ENCODE measurements at places on chromosomes 16 and 17.

GRCh38 chr16:79600638-79601091, at the start of gene MAF:
Gene MAF (minus strand): TSS chr16:79600737. CDS start chr16:79599902, 835 bp downstream.
- peak; percentile 92 for DNase-seq

- DNase-seq, result no peak
Observed at GRCh38 chr17:28282596-28282995, 36.4 kb upstream of the TMEM97 start.

- no peak for DNase-seq
Observed at GRCh38 chr16:68187505-68187904, 48.4 kb downstream of the ESRP2 start.

DNA sequence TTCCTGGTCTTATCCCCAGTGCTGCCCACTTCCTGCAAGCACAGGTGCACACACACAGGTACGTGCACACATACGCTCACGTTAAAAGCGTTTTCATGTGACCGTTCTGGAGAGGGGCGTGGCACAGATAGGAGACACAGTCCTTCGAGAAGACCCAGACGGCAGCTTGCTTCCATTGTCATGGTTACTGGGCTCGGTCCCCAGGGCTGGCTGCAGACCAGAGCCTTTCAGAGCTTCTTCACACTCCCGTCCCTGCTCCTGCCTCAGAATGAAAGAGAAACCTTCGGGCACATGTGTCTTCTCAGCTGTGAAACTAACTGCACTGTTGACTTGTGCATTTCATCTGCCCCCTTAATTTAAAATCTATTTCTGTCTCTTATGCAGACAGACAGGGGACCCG, 154.2 kb downstream of the PITPNC1 start:
- no peak for DNase-seq

GRCh38 chr16:77823067-77823466, 34.7 kb downstream of the VAT1L start:
- DNase-seq, result no peak

- DNase-seq, result no peak
Observed at GRCh38 chr17:69912805-69913204, 162.2 kb upstream of the KCNJ16 start.

GRCh38 chr16:1615761-1616160, 3.6 kb downstream of the CRAMP1 start:
- DNase-seq, result no peak

DNA sequence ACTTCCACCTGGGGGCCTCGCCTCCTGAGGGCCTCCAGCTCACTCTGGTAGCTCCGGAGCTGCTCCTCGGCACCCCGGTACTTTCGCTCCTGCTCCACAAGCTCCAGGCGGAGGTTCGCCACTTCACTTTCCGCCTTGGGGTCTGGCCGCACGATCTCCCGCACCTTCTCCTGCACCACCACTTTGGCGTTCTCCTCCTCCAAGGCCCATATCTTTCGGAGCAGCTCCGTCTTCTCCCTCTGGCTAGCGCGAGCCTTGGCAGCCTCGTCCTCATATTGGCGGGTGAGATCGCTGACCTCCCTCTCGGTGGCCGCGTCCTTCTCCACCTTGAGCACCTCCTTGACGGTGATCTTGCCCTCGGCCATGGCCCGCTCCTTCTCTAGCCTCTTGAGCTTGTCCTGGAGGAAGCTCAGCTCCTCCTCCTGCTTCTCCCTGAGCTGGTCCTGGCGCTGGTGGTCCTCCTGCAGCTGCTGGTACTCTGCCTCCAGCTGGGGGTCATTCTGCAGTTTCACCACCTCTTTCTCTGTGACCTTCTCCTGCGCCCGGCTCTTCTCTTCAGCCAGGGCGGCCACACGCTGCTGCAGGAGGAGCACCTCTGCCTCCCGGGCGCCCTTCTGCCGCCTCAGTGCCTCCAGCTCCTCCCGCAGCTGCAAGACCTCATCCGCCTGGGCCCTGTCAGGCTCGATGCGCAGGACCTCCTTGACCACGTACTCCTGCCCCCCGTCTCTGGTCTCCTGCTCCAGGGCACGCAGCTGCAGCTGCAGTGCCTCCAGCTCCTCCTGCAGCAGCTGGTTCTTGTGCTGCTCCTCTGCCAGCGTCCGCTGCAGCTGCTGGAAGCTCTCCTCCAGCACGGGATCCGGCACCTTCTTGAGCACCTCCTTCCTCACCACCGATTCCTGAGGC, 37.9 kb downstream of the UBN1 start:
- no peak for DNase-seq

DNA sequence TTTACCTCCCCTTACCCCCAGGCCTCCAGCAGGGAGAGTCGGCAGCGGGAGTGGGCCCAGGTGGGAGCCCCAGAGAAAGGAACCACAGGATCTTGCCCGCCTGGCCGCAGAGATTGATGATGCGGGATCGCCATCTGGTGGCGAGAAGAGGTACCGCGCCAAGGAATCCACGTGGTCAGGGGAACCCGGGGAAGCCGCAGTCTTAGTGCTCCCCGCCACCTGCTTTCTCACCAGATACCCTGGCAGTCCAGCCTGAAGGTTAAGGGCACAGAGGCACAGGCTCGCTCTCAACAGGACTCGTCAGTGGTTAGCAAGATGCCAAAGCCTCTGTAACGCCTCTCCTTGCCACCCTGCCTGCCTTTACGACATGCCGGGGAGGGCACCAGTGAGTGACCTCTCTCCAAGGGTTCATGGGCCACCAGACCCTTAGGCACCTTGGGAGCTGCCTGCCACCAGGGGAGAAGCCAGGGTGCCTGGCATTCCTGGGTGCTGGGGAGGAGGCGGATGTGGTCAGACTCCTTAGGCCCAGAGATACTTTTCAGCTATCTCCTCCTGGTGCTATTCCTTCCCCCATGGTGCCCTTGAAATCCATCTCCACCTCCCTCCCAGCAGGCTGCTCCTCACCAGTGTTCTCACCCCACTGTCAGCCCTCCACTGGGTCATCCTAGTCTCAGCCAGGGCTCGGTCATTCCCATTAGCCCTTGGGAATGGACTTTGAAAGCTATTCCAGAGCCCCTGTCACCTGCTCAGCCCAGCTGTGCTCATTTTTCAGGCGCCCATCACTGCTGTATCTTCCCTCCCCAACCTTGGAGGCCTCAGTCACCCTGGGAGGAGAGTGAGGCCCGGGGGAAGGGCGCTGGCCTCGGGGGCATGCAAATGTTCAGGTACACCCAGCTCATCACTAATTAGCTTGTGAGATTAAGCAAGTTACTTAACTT, 5.5 kb upstream of the RHBDF2 start:
- peak; percentile 90 for DNase-seq

DNA sequence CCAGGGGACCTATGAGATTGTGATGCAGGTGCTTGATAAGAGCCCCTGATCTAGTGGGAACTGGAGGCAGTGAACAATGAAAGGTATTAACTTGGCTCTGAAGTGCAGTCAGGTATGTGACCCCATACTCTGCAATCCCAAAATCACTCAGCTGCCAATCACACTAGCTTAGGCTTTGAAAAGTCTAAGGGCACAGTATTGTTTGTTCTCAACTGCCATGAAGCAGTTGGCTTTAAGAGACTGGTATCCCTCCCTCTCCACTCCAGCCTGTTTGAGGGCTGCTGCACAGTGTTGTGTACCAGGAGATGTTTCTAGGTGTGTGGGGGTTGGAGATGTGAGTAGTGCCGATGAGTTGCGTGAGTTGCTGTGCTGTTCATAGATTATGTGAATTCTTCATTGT, 2.4 kb downstream of the YPEL2 start:
- no peak for DNase-seq

DNA sequence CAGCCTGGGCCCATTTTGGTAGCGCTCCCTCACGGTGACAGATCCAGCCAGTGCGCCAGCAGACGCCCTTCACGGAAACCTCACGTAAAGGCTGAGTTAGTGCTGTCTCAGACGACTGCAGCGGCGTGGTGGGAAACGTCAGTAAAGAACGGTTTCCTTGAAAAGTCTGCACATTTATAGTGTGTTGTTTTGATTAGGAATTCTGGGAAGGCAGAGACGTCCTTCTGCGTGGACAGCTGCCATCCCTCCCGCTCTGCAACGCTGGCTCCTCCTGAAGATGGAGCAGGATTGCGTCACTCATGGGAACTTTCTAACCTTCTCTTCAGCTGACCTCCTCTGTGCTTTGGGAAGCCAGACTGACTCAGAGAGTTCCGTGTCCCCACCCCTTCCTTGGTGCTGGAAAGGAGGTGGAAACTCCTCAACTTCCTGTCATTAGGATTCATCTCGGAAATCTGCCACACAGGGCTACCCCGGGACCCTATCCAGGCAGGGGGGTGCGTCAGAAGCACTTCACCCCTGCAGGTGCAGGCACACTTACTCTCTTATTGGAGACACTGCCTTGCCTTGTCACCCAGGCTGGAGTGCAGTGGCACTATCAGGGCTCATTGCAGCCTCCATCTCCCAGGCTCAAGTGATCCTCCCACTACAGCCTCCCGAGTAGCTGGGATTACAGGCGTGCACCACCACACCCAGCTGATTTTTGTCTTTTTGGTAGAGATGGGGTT, 24.3 kb upstream of the CRISPLD2 start:
- DNase-seq, result no peak

DNA sequence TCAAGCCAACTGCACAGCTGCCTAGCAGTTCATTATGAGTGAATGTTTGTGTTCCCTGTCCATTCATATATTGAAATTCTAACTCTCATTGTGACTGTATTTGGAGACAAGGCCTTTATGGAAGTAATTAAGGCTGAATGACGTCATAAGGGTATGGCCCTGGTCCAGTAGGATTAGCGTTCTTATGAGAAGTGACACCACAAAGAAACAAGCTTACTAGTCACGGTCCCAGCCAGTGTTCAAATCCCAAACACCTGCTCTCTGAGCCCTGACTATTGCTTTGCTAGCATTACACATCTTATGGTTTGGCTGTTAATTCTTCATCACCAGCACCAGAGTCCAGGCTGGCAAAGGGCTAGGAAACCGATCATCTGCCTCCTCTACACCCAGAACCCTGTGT, 2.2 kb downstream of the ZNF668 start:
- no peak for DNase-seq

- no peak for DNase-seq
Observed at GRCh38 chr16:76906552-76906951, 284.4 kb upstream of the MON1B start.

DNA sequence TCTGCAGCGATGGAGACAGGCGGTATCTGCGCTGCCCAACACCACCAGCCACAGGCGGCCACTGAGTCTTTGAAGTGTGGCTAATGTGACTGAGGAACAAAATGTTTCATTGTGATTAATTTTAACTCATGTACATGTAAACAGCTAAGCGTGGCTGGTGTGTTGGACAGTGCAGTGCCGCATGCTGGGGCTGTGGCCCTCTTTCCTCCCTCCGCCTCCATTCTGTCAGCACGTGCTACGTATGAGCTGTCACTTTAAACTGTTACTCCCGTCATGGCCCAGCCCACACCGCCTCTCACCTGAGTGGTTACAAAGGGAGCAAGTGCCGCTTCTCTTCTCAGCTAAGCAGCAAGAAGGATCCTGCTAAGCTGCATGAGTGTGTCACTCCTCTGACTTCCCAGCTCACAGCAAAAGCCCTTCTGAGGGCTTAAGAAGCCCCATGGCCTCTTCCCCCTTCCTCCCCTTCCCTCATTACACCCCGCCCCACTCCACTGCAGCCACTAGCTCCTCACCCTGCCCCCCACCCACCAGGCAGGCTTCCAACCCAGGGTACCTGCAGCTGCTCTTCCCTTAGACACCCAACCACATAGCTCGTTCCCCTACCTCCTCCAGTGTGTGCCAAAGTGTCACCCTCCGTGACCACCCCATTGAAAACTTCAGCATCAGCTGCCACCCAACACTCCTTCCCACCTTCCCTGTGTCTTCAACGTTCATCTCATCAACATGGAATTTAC, 15.0 kb downstream of the HASPIN start:
- DNase-seq, result peak; percentile 60

DNA sequence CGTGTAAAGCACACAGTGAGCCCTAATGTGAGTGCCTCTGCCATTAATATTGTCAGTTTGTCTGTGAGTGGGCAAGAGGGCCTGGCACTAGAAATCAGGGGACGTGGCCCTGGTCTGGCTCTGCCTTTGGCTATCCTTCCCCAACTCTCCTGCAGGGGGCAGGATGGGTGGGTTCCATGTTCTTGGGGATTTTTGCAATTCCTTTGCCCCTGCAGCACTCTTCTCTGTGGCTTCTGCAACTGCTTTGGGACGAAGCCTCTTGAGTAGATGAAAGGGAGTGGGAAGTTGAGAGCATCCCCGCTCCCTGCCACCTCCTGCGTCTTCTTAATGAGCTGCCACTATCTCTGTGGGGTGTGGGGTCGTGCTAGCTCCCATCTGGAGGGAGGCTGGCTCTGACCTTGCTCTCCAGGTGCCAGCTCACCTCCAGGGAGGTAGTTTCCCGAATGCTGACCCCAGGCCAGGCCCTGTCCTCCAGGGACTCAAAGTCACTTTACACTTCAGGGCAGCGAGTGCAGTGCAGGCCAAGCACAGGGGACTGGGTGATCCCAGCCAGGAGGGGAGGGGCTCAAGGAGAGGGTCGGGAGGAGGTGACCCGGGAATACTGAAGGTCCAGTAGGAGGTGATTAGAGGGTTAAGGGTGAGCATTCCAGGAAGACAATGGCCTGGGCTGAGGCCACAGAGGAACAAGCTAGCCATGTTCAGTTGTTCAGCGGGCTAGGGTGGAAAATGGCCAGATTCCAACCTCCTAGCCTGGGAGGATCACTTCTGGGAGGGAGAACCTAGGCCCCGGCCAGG, 121.0 kb upstream of the NLRP1 start:
- DNase-seq, result no peak

DNA sequence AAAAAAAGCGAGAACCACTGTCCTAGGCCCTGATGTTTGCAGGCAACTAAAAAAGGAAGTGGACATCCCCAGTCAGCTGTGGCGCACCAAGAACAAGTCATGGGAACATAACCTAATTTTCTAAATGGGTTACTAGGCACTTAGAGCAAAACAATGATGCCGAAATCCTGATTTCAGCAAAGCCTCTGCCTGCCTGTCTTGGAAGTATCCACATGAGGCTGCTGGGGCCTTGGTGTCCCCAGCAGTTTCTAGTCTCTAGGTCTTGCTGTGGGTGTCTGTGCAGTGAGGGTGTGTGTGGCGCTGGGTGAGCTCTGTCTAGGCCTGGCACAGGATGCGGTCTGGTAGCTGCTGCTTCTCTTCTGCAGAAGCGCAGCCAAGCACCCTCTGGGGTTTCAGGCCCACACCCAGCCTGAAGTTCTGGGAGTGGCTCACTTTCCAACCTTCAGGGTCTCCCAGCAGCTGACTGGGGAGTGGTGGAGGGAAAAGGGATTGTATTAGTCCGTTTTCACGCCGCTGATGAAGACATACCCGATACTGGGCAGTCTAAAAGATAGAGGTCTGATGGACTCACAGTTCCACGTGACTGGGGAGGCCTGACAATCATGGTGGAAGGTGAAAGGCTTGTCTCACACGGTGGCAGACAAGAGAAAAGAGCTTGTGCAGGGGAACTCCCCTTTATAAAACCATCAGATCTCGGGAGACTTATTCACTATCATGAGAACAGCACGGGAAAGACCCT, 21.1 kb downstream of the STH start:
- DNase-seq, result peak; percentile 64

- DNase-seq, result no peak
Observed at GRCh38 chr17:17057057-17057551, 14.8 kb downstream of the MPRIP start.

GRCh38 chr17:79372470-79373238, 238.2 kb downstream of the RBFOX3 start:
- DNase-seq, result no peak

- DNase-seq, result no peak
Observed at GRCh38 chr16:508884-509736, 18.4 kb upstream of the CAPN15 start.

All from activated CD4-positive, alpha-beta T cell treated with anti-CD3 and anti-CD28 coated beads, Interleukin-2, amount 10 ng/mL, durations not matched to agents 7 days and 5 days (primary cell).